IMR-90 (cell line): ENCODE measurements at places on chromosomes 7 and 10. TPM values are rescaled to one million over a fixed set of nuclear protein-coding genes. Genes with fewer than 3 reads are reported as not detected.

DNA sequence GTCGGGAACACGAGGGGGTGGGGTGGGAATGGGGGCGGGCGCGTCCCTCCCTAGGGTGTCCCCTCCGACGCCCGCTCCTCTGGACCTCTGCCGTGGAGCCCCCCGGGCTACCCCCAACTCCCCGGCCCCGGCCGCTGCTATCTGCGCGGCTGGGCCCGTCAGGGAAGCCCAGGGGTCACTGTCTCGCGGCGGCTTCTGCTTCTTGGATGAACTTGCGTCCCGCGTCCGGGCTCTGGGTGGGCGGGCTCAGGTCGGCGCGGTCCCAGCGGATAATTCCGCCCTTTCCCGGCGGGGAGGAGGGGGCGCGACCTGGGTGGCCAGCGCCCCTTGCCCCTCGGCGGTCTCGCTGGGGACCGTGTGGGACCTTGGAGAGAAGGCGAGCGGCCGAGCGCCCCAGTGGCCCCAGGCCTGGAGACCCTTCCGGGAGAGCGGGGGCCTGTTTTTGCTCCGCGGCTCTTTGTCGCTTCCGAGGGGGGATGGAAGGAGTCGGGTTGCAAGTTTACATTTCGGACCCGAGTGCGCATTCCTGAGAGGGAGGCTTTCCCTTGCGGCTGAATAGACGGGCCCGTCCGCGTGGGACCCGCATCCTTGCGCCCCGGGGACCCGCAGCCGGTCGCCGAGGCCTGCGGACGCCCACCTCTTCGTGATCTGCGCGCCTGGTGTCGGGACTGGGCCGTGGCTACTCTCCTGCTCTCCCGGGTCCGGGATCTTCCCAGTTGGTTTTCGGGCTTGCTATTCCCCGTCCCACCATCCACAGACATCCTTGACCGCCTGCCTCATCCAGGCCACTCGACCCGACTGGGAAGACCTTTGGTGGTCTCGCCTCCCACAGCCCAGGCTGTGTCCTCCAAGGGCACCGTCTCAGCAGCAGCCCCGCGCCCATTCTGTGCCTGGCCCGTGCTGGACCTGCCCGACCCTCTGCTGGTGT lies 812 bp downstream of the DOCK1 start:
- peak; percentile 52 for DNase-seq

- DNase-seq: no peak
Measured at GRCh38 chr10:32851301-32851700, 106.7 kb downstream of the ITGB1 start.

DNA sequence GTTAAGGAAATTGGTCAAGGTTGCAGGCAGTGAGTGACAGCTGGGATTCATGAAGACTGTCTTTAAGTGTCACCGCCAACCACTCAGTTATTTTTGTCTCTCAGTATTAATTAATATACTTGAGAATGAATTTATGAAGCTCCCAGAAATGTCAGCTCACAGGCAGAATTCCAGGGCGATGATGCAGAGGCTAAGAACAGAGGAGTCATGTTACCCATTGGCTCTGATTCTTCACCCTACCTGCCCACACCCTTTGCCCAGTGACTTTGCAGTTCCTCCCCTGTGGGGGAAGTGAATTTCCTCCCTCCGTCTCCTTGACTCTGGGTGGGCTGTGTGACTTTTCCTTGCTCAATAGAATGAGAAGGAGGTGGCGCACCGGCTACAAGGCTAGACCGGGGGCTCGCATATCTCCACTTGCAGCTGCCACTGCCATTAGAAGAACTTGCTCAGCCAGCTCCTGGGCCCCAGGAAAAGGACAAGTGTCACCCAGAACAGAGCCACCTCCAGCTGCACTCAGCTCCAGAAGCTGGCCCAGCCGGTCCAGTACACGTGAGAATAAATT lies 157.1 kb upstream of the PRKCQ start:
- peak; percentile 62 for DNase-seq

The OR13A1 gene
- polyA plus RNA-seq: not detected in 2 replicates

The WBP1L gene
- polyA plus RNA-seq: 20.7 and 22.2 TPM in 2 replicates

The ADAM12 gene
- polyA plus RNA-seq: 7.1 and 9.6 TPM in 2 replicates

GRCh38 chr10:96413151-96413787 lies 54.5 kb upstream of the OPALIN start:
- DNase-seq: no peak

DNA sequence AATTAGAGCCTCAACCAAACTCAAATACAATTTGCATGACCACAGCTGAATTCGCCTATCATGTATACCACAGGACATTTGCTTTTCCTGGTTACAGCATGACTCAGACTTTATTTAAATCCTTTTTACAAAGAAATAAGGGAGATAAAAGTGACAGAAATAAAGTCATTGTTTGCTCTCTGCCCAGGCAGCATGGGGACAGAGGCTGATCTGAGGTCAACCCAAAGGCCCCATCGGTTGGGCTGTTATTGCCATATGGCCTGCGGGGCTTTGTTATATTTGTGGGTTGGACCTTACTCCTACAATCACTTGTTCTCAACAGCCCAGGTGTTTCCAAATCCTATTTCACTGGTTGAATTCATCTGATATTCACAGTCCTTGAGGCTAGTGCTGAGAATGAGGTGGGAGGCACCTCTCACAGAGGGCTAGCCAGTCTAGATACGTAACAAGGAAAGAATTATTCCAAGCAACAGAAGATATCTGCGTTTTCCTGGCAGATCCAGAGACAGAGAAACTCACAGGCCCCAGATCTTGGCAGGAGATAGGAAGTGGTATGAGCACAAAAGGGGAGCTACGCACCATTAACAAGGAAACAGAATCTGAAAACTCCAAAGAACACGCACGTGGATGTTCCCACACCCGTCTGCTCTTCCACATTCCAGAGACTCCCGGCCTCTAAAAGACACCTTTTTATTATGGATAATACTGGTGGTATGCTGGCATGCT lies 117.3 kb downstream of the HIPK2 start:
- DNase-seq: no peak

DNA sequence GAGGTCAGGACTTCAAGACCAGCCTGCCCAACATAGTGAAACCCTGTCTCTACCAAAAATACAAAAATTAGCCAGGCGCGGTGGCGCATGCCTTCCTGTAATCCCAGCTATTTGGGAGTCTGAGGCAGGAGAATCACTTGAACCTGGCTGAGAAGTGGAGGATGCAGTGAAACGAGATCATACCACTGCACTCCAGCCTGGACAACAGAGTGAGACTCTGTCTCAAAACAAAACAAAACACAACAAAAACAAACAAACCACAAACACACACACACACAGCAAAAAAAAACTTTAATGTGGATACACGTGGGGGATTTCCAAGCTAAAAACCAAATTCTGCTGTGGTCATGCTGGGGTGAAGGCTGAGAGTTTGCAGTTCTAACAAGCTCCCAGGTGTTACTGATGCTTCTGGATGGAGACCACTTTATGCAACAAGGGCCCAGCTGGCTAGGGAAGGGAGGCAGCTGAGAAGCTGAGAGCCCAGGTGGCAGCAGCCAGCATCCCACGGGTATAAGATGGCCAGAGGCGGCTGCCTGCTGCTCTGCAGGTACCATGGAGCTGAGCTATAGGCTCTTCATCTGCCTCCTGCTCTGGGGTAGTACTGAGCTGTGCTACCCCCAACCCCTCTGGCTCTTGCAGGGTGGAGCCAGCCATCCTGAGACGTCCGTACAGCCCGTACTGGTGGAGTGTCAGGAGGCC lies at the start of gene ZP3:
Gene ZP3, plus strand, starts transcription at position 538 of the 699 bp plus-strand sequence. Its CDS starts 15 bp downstream, at position 553.
- no peak for DNase-seq
